ENCODE measurements at places on chromosomes 4 and X.

- no peaks in the 10 kb centered on the region for H3K27me3 ChIP-seq
- DNase-seq, result no peak
- H3K36me3 ChIP-seq, result no peaks in the 10 kb centered on the region
- no peak overlapping the region for H3K4me3 ChIP-seq
- peaks cover 47% of the 10 kb centered on the region for H3K4me1 ChIP-seq
- no peak overlapping the region for H3K27ac ChIP-seq
Measured at GRCh38 chrX:13007519-13008188, 32.7 kb downstream of the TMSB4X start.

DNA sequence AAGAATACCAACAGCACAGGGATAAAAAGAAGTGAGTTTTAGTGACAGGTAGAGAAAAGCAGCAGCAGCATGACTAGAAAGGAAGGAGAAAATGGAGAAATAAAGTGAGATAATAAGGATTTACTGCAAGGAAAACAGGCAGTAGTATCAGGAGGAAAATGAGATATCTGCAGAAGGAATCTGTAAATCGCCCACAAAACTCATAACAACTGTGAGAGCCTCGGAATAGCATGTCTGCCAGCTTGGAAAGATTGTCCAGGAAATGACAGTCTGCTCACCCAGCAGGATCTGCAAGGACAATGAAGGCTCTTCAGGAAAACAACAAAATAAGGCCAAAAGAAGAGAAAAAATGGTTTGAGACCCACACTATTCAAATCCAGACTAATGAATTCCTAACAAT, 47.4 kb downstream of the CXXC4 start:
- no peak overlapping the region for H3K27ac ChIP-seq
- H3K27me3 ChIP-seq, result no peaks in the 10 kb centered on the region
- H3K4me1 ChIP-seq, result no peaks in the 10 kb centered on the region
- DNase-seq, result no peak
- no peaks in the 10 kb centered on the region for H3K36me3 ChIP-seq

- peaks cover 38% of the 10 kb centered on the region for H3K4me1 ChIP-seq
- peak; percentile 36 for DNase-seq
- H3K36me3 ChIP-seq, result peaks cover 10% of the 10 kb centered on the region
- no peak overlapping the region for H3K4me3 ChIP-seq
- H3K27ac ChIP-seq, result peak overlapping the region; percentile 56
- H3K27me3 ChIP-seq, result no peaks in the 10 kb centered on the region
Measured at GRCh38 chr4:101205916-101206315, 141.4 kb downstream of the PPP3CA start.

DNA sequence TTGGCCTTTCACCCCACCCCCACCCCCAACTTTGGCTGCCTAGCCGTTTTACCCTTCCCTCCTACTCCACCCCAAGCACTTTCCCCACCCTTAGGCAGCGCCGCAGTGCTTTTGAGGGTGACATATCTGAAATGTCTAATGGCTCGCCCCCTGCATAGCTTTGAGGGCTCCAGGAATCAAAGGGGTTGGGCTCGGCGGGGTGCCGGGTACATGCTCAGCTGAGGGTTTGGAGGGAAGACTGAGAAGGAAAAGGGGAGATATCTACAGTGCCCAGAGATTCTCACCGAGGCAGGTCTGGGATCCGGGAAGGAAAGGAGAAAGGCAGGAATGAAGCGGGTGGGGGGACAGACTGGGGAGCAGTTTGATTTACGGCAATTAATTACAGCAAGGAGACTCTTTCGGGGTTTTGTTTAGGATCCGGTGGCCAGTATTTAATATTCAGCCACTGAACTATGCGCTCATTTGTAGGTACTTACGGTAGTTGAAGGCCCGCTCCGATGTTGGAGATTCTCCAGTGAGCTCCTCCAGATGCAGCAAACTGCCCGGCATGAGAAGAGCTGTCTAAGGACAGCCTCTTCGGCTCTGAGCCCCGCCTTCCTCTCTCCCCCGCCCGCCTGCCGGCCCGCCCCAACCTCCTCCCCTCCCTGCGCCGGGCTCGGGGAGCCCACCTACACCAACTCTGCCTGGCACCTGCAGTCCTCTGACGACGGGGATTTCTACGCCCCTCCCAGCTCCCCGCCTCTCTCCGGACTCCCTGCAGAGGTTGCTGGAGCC, at the start of gene IGSF1:
IGSF1 (minus strand) TSS at position 569 of the 774 bp plus-strand sequence. CDS start 2,632 bp downstream, outside the sequence.
- no peak for DNase-seq
- peaks cover 5% of the 10 kb centered on the region for H3K4me1 ChIP-seq
- H3K4me3 ChIP-seq, result no peak within 1 kb of the TSS
- H3K27ac ChIP-seq, result no peak within 1 kb of the TSS
- no peaks in the 10 kb centered on the region for H3K36me3 ChIP-seq
- H3K27me3 ChIP-seq, result peaks cover 6% of the 10 kb centered on the region

DNA sequence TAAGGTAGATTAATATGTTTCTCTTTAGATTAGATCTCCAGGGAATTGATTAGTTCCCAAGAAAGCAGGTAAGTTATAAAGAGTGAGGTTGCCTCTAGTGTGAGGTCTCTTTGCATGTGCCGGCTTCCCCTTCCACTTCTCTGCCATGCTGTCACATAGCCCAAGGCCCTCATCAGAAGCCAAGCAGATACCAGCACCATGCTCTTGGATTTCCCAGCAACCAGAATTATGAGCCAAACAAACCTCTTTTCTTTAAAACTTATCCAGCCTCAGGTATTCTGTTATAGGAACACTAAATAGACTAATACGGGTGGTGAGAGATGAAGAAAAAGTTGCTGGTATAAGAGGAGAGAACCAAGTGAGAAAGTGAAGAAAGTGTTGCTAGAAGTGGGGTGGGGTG, 15.1 kb downstream of the ANKRD50 start:
- H3K4me3 ChIP-seq, result no peak overlapping the region
- H3K27ac ChIP-seq, result no peak overlapping the region
- H3K4me1 ChIP-seq, result no peaks in the 10 kb centered on the region
- peaks cover 4% of the 10 kb centered on the region for H3K36me3 ChIP-seq

- H3K4me1 ChIP-seq, result no peaks in the 10 kb centered on the region
- no peak for DNase-seq
- no peak overlapping the region for H3K4me3 ChIP-seq
- no peaks in the 10 kb centered on the region for H3K36me3 ChIP-seq
- no peak overlapping the region for H3K27ac ChIP-seq
Measured at GRCh38 chr4:65624651-65625050, 45.6 kb downstream of the EPHA5 start.

GRCh38 chrX:110041980-110042379, 39.1 kb downstream of the TMEM164 start:
- peaks cover 32% of the 10 kb centered on the region for H3K4me1 ChIP-seq
- H3K36me3 ChIP-seq, result peaks cover 12% of the 10 kb centered on the region
- no peak overlapping the region for H3K4me3 ChIP-seq
- peak overlapping the region; percentile 21 for H3K27ac ChIP-seq
- H3K27me3 ChIP-seq, result no peaks in the 10 kb centered on the region

- no peaks in the 10 kb centered on the region for H3K27me3 ChIP-seq
- no peak overlapping the region for H3K4me3 ChIP-seq
- no peaks in the 10 kb centered on the region for H3K36me3 ChIP-seq
- H3K4me1 ChIP-seq, result no peaks in the 10 kb centered on the region
- no peak overlapping the region for H3K27ac ChIP-seq
Measured at GRCh38 chr4:70179811-70180210, 15.7 kb upstream of the ODAM start.

GRCh38 chr4:37905533-37906169, 14.8 kb downstream of the TBC1D1 start:
- H3K4me1 ChIP-seq, result peaks cover 42% of the 10 kb centered on the region
- no peak for DNase-seq
- H3K4me3 ChIP-seq, result no peak overlapping the region
- H3K36me3 ChIP-seq, result peaks cover 13% of the 10 kb centered on the region
- H3K27me3 ChIP-seq, result no peaks in the 10 kb centered on the region
